Left ventricle myocardium inferior (tissue), 1 donor: ENCODE measurements at places on chromosomes 4 and X. TPM values are rescaled to one million over a fixed set of nuclear protein-coding genes. Genes with fewer than 3 reads are reported as not detected.
A peak's percentile ranks its signal among the peaks of the same experiment; 100 is the strongest.

- peak overlapping the region; percentile 83 for H3K4me3 ChIP-seq
- no peak overlapping the region for H3K27ac ChIP-seq
- peaks cover 88% of the 10 kb centered on the region for H3K4me1 ChIP-seq
- no peak for DNase-seq
These were observed 4.7 kb downstream of the SH3RF1 start for GRCh38 chr4:169266081-169266480.

GRCh38 chr4:87901422-87901992 lies 68.7 kb downstream of the MEPE start:
- H3K27me3 ChIP-seq, result no peaks in the 10 kb centered on the region
- no peak for DNase-seq
- no peak overlapping the region for H3K4me3 ChIP-seq
- H3K27ac ChIP-seq, result no peak overlapping the region
- no peaks in the 10 kb centered on the region for H3K4me1 ChIP-seq
- no peaks in the 10 kb centered on the region for H3K36me3 ChIP-seq

DNA sequence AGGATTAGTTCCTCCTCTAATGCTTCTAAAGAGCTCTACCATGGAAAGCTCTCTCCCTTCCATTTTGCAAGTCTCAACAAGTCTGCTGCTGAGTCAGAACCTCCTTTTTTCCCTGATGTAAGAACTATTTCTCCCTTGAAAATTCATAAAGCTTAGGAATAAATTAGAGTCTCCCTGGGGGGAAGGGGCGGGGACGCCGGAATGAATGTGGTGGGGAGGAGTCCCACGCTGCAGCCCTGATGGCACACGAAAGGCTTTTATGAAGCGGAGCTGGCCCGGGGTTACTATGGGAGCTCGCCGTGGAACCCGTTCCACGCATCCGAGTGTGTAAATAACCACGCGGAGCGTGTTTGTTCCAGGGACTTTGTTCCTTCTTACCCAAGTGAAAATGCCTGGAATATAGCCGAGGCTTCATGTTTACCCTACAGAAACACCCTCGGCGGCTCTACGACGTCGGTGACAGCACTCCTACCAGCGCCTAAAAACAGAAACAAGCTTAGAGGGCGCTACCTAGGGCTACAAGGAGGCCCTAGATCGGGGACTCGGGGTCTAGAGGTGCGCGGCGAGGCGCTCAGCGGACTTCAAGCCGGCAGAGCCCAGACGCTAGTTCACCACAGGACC lies 923 bp upstream of the CPEB2 start:
- no peaks in the 10 kb centered on the region for H3K36me3 ChIP-seq
- H3K4me3 ChIP-seq, result peak overlapping the region; percentile 93
- H3K27me3 ChIP-seq, result no peaks in the 10 kb centered on the region
- peaks cover 48% of the 10 kb centered on the region for H3K4me1 ChIP-seq

GRCh38 chr4:3418029-3418762 lies 23.6 kb upstream of the HGFAC start:
- H3K27me3 ChIP-seq, result no peaks in the 10 kb centered on the region
- no peaks in the 10 kb centered on the region for H3K4me1 ChIP-seq
- no peak overlapping the region for H3K27ac ChIP-seq
- peak; percentile 18 for DNase-seq

DNA sequence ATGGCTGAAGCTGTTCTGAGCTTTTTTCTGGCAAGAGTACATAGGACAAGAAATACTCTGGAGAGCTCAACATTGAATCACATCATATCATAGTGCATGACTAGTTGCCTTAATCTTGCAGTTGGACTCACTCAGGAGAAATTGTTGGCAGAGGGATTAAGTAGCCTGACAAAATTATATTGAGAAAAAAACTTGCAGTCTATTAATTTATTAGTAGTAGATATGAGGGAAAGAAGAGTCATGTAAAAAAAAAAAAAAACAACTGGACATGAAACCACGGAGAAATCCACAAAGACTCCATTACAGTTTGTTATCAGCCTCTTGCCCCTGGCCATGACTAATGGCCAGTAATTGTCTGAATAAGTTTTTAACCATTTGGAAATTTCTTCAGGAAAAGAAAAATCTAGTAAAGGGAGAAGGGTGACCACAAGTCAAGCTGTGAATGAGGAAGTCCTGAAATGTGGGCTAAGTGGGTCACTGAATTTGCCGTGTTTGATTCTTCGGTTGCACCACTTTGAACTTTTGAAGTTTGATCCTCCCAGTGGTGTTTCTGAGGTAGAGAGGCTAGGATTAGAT lies 45.6 kb downstream of the FHL1 start:
- peak overlapping the region; percentile 87 for H3K27ac ChIP-seq
- no peak for DNase-seq
- H3K4me1 ChIP-seq, result peaks cover 97% of the 10 kb centered on the region
- H3K27me3 ChIP-seq, result no peaks in the 10 kb centered on the region

DNA sequence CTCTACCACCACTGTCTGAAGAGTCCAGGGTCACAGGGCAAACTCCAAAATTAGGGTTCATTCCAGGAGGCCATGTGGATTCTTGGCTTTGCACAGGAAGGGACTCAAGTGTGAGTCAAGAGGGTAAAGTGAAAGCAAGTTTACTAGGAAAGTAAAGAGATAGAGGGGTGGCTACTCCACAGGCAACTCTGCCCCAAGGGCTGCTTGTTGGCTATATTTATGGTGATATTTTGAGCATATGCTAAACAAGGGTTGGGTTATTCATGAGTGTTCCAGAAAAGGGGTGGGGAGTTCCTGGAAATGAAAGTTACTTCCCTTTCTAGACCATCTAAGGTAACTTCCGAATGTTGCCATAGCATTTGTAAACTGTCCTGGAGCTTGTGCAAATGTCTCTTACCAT lies 1222.0 kb upstream of the TENM3 start:
- no peaks in the 10 kb centered on the region for H3K27me3 ChIP-seq
- no peak overlapping the region for H3K27ac ChIP-seq
- H3K4me1 ChIP-seq, result no peaks in the 10 kb centered on the region
- no peak overlapping the region for H3K4me3 ChIP-seq
- DNase-seq, result no peak
- H3K36me3 ChIP-seq, result no peaks in the 10 kb centered on the region

GRCh38 chr4:68399306-68399705 lies 48.0 kb upstream of the TMPRSS11E start:
- peaks cover under 1% of the 10 kb centered on the region for H3K27me3 ChIP-seq
- H3K36me3 ChIP-seq, result no peaks in the 10 kb centered on the region
- H3K4me1 ChIP-seq, result no peaks in the 10 kb centered on the region
- no peak overlapping the region for H3K27ac ChIP-seq
- no peak for DNase-seq

DNA sequence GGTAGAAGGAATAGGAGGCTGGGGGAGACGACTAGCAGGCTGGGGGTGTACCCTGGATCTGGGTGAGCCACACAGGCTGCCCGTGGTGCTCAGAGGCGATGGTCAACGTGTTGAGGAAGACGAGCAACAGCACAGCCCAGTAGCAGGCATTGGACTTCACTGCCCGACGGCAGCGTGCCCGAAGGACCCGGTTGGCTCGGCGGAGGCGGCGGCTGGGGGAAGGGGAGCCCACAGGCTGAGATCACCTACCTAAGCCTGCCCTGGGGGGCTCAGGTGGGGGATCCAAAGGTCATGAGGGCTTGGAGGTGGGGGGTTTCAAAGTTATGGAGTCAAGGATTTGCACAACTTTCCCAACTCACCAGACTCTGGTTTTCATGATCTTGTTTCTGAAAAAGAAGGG lies 7.3 kb downstream of the CACNA1F start:
- H3K36me3 ChIP-seq, result no peaks in the 10 kb centered on the region
- no peak overlapping the region for H3K27ac ChIP-seq
- no peaks in the 10 kb centered on the region for H3K27me3 ChIP-seq

GRCh38 chr4:25437926-25438325 lies 60.9 kb downstream of the ANAPC4 start:
- no peak overlapping the region for H3K4me3 ChIP-seq
- H3K36me3 ChIP-seq, result no peaks in the 10 kb centered on the region
- no peak for DNase-seq
- peaks cover 13% of the 10 kb centered on the region for H3K4me1 ChIP-seq

DNA sequence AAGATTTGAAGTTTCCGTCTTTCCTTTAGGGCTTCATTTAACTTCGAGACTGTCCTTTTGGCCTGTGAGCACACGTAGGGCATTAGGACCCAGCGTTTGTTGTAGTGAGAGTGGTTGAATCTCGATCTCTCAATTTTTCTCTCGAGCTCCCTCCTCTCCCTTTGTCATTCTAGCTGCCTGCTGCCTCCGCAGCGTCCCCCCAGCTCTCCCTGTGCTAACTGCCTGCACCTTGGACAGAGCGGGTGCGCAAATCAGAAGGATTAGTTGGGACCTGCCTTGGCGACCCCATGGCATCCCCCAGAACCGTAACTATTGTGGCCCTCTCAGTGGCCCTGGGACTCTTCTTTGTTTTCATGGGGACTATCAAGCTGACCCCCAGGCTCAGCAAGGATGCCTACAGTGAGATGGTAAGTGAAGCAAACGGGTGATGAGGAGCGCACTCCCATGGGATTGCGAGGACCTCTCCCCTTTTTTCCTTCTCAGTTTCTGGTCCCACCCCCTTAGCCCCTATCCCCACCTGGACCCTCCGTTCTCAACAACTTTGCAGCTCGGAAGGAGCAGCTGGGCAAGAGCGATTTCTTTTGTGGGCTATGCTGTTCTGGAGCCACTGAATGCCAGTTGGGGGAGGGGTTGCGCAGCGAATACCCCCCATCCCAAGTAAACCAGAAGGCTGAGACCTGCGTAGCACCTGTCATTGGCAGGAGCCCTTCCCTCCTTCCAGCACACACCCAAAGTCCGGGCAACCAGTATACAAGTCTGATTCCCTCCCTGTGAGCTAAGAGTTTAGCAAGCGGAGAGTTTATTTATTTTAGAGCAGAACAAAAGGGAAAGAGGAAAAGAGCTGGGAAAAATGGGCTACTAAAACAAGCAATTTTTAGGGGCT lies at the start of gene TMEM35A:
TMEM35A (plus strand) TSS at position 164 of the 883 bp plus-strand sequence; CDS start at position 288, 124 bp downstream.
- no peaks in the 10 kb centered on the region for H3K27me3 ChIP-seq
- H3K4me3 ChIP-seq, result peak within 1 kb of the TSS; percentile 52
- no peaks in the 10 kb centered on the region for H3K4me1 ChIP-seq
- DNase-seq, result no peak

DNA sequence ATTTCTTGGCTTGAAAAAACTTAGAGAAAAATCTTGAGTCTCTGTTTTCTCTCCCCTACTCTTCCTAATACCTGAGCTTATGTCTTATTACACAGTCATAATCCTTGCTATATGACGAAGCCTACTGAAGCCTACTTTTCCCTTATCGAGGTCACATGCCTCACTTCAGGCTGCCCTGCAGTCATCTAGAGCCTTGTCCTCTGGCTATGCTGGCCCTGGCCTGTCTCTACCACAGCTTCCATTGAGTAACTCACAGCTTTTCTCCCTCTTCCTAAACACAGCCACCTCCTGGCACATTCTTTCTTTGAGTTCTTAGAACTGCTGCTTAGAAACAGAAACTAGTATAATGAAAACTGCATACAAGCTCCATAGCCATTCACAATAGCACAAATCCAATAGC lies 1698.3 kb downstream of the STIM2 start:
- DNase-seq, result no peak
- no peaks in the 10 kb centered on the region for H3K36me3 ChIP-seq
- H3K27ac ChIP-seq, result no peak overlapping the region
- H3K4me1 ChIP-seq, result no peaks in the 10 kb centered on the region

DNA sequence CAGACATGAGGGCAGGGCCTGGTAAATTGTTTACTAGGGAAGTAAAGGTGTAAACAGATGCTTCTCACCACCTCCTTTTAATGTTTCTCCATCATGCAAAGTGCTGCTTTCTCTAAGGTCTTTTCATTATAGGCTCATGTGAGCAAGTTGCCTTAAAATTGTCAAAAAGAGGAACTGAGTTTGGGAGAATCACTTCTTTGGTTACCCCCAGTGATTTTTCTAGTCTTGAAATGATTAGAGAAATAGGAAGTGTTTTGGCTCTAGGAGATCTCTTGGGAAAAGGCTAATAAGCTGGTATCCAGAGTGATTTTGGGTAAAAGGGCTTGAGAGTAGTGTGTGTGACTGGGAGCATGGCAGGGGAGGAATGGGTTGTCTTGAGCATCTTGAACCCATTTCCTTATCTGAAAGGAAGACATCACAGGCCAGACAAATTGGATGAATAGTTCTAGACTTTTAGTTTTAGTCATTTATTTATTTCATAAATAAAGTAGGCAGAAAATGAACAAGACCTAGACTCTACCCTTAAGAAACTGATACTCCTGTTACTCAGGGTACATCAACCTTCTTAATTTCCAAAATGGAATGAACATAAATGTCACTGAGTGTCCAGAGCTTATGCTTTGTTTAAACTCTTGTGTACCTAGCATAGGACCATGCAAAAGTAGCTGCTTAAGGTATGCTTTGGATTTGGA lies 14.2 kb downstream of the GRPR start:
- H3K27me3 ChIP-seq, result no peaks in the 10 kb centered on the region
- no peak for DNase-seq
- no peak overlapping the region for H3K27ac ChIP-seq
- H3K4me3 ChIP-seq, result no peak overlapping the region
- H3K36me3 ChIP-seq, result no peaks in the 10 kb centered on the region

DNA sequence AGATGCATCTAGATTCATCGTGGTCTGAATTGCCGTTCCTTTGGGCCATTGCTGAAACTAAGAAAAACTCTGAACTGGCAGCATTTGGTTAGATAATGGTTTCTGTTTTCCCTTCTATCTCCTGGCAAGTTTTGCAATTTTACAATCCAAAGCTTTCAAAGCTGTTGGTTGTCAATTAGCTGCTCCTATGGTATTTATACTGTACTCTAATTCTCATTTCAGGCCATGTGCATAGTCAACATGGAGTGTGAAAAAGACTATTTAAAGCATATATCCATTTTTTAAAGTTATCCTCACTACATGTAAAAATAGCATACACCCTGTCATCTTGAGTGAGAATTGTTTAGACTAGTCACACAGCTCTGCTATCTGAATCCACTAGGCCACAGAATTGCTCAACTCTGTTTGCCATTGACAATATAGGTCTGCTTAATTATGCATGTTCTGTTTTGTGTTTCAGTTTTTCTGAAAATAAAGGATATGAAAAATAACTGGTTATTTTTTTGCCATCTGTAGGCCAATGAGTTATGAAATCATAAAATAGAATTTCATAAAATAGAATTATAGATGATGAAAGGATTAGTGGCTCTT lies 27.7 kb upstream of the TEC start:
- peaks cover 4% of the 10 kb centered on the region for H3K27me3 ChIP-seq
- H3K36me3 ChIP-seq, result no peaks in the 10 kb centered on the region
- no peak for DNase-seq
- H3K27ac ChIP-seq, result no peak overlapping the region
- H3K4me1 ChIP-seq, result no peaks in the 10 kb centered on the region

GRCh38 chrX:40660381-40660780 lies 13.0 kb upstream of the CXorf38 start:
- no peaks in the 10 kb centered on the region for H3K4me1 ChIP-seq
- H3K36me3 ChIP-seq, result peaks cover 56% of the 10 kb centered on the region
- no peak overlapping the region for H3K27ac ChIP-seq
- no peak overlapping the region for H3K4me3 ChIP-seq
- DNase-seq, result no peak

- DNase-seq, result no peak
- H3K27me3 ChIP-seq, result no peaks in the 10 kb centered on the region
- no peak overlapping the region for H3K4me3 ChIP-seq
- peak overlapping the region; percentile 90 for H3K27ac ChIP-seq
- H3K4me1 ChIP-seq, result peaks cover 29% of the 10 kb centered on the region
These were observed 43.2 kb downstream of the SLC9A6 start for GRCh38 chrX:136028383-136028984.

GRCh38 chrX:153723351-153724251 lies 586 bp downstream of the BCAP31 start:
- peaks cover 20% of the 10 kb centered on the region for H3K36me3 ChIP-seq
- DNase-seq, result no peak
- peak overlapping the region; percentile 93 for H3K27ac ChIP-seq
- peaks cover 63% of the 10 kb centered on the region for H3K4me1 ChIP-seq
- H3K27me3 ChIP-seq, result no peaks in the 10 kb centered on the region
- H3K4me3 ChIP-seq, result peak overlapping the region; percentile 81

GPR82 gene
- total RNA-seq, result 0.19 TPM

MYOZ2 gene
- total RNA-seq, result 843 TPM

LNX1 gene
- total RNA-seq, result 9.5 TPM

TENT5D gene
- total RNA-seq, result not detected

SSX4B gene
- not detected for total RNA-seq

RTL3 gene
- total RNA-seq, result 0.14 TPM

HSFX4 gene
- not detected for total RNA-seq

TCEAL6 gene
- not detected for total RNA-seq
